ENCODE measurements at places on chromosomes 1 and 21.

DNA sequence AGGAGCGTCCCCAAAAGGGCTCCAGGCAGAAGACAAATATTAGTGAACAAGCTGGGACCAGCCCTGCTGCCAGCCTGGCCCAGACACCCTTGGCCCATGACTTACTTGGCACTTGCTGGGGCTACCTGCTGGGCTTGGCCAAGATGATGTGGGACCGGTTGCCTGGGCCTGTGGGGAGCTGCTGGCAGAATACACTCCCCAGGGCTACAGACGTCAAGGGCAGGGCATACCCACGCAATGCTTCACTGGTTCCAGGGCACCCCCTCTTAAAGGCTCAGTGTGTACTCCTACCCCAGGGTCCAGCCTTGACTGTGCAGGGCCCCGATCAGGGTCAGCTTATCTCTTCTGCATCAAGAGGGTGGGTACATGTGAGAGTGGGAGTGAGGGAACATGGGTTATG, 106.5 kb upstream of the SLC2A1 start:
- no peak for DNase-seq

- DNase-seq = no peak
These were observed 23.3 kb upstream of the C1orf105 start for GRCh38 chr1:172397221-172397620.

DNA sequence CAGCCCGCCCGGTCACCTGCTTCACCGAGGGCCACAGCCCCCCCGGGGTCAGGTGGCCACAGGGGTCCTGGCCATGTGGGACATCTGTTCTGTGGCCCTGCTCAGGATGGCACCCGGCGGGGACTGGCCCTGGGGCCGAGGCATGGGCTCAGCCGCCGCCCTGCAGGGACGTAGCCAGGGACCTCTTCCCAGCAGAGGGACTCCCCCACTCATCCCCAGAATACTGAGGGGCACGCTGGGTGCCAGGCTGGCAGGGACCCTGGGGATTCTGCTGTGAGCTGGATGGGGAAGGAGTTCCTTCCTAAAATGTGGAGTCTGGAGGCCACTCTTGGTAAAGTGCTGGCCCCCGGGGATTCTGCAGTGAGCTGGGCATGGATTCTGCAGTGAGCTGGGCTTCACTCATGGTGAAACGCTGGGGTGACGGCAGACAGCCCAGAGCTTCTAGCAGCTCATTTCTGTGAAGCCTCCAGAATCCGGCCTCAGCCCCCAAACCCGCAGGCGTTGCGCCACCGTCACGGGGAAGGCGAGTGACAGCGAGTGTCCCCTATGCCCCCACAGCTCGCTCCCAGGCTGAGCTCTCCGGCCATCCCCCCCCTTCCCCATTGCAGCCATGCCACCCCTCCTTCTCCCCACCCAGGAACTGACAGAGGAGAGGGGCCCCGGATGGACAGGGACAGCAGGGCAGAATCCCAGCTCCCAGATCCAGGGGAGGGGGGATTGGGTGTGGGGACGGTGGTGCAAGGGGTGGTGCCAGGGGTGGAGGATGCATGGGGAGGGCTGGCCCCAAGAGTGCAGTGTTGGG, 1.4 kb downstream of the ITGB2 start:
- no peak for DNase-seq

DNA sequence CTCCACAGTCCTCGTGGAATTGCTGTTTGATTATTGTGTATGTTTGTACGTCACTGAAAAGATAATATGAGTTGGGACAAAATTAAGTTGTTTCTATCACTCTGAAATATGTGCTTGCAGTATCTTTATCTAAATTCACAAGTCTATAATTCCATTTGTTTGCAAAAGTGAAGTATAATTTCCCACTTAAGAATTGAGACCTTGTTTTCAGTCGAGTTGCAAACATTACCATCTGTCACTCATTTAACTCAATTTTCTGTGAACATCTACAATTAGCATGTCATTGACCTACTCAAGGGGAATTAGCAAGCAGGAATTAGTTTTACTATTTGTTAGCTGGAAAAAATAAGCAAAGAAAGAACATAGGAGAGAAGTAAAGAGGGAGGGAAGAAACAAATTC, 195.8 kb downstream of the TPR start:
- no peak for DNase-seq

DNA sequence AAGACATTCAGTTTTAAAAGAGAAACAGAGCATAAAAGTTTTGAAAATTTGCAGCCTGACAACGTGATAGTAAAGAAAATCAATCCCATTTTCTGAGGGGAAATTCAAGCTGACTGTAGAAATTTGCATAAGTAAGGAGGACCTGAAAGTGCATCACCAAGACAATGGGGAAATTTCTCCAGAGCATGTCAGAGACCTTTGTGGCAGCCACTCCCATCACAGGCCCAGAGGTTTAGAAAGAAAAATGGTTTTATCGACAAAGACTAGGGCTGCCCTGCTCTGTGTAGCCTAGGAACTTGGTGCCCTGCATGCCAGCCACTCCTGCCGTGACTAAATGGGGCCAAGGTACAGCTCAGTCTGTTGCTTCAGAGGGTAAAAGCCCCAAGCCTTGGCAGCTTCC, 1640.2 kb upstream of the PRMT6 start:
- DNase-seq = no peak

- DNase-seq = no peak
These were observed 398 bp downstream of the PTPRU start for GRCh38 chr1:29236712-29237128.

DNA sequence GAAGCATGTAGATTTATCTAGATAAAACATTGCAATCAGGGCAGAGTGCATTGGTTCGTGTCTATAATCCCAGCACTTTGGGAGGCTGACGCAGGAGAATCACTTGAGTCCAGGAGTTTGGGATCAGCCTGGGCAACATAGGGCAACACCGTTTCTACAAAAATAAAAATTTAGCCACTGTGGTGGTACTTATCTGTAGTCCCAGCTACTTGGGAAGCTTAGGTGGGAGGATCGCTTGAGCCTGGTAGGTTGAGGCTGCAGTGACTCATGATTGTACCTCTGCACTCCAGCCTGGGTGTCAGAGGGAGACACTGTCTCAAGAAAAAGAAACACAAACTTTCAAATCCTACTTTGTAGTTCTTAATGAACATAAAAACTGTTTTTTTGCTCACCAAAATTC, 64.2 kb upstream of the RCC1 start:
- DNase-seq = no peak

- no peak for DNase-seq
These were observed 812.8 kb upstream of the BRINP3 start for GRCh38 chr1:191290441-191290840.

GRCh38 chr1:3134381-3135072, 65.5 kb downstream of the PRDM16 start:
- no peak for DNase-seq

GRCh38 chr1:75615613-75616435, 4.9 kb upstream of the SLC44A5 start:
- DNase-seq = no peak

GRCh38 chr1:43776043-43776761, 68.9 kb downstream of the ST3GAL3 start:
- no peak for DNase-seq

- no peak for DNase-seq
These were observed 24.4 kb upstream of the TMEM54 start for GRCh38 chr1:32925403-32926162.

- no peak for DNase-seq
These were observed 276.3 kb downstream of the FOXD2 start for GRCh38 chr1:47713975-47714767.

DNA sequence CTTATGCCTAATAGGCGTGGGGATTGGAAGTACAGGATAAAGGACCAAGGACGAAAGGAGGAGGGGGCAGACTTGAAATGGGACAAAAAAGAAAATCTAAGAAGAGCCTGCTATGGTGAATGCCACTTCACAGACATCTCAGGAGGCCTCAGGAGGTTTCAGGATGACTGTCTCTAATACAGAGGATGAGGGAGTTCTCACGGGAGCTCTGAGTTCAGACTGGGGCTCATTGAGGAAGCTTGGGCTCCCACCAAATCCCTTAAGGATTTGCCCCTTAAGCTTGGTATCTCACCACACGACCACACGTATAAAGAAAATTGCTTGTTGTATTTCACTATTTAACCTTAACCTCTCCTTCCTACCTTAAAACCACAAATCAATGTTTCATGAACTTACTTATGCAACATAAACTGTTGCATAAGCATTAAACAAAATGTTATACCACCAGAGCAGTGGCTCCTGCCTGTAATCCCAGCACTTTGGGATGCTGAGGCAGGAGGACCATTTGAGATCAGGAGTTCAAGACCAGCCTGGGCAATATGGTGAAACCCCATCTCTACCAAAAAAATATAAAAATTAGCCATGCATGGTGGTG, 12.4 kb downstream of the SLC30A1 start:
- no peak for DNase-seq

GRCh38 chr1:6245086-6245868, 1.3 kb downstream of the HES3 start:
- DNase-seq = no peak

- DNase-seq = no peak
These were observed 46.9 kb upstream of the ADARB1 start for GRCh38 chr21:45027241-45028196.

GRCh38 chr1:113027007-113027406, 46.0 kb upstream of the LRIG2 start:
- no peak for DNase-seq

- DNase-seq = no peak
These were observed 184.9 kb downstream of the DUSP10 start for GRCh38 chr1:221557013-221557412.

DNA sequence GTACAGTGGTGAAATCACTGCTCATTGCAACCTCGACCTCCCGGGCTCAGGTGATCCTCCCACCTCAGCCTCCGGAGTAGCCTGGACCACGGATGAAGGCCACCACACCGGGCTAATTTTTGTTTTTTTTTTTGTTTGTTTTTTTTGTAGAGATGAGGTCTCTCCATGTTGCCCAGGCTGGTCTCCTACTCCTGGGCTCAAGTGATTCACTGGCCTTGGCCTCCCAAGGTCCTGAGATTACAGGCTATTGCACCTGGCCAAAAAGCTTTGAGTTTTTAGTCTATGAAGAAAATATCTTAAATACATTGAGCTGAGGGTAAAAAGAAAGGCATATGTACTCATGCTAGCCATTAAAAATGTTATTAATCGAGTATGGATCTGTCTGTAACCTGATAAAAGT, 3.6 kb downstream of the TMEM50A start:
- DNase-seq = no peak

DNA sequence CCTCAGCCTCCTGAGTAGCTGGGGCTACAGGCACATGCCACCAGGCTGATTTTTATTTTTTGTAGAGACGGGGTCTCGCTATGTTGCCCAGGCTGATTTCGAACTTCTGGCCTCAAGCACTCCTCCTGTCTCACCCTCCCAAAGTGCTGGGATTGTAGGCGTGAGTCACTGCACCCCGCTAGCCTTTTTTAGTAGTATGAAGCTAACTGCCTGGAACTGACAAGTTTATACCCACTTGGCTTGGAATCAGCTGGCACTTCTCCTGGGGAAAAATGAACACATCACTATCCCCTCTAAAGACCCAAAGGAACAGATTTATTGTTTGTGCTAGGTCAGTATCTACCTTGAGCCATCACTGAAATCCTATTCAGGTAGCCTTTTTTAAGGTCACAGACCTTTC, 19.0 kb downstream of the TMEM63A start:
- no peak for DNase-seq

GRCh38 chr1:202935844-202936243, 8.8 kb upstream of the KLHL12 start:
- DNase-seq = no peak

- DNase-seq = no peak
These were observed 1.3 kb upstream of the DNAJC16 start for GRCh38 chr1:15525050-15526020.

DNA sequence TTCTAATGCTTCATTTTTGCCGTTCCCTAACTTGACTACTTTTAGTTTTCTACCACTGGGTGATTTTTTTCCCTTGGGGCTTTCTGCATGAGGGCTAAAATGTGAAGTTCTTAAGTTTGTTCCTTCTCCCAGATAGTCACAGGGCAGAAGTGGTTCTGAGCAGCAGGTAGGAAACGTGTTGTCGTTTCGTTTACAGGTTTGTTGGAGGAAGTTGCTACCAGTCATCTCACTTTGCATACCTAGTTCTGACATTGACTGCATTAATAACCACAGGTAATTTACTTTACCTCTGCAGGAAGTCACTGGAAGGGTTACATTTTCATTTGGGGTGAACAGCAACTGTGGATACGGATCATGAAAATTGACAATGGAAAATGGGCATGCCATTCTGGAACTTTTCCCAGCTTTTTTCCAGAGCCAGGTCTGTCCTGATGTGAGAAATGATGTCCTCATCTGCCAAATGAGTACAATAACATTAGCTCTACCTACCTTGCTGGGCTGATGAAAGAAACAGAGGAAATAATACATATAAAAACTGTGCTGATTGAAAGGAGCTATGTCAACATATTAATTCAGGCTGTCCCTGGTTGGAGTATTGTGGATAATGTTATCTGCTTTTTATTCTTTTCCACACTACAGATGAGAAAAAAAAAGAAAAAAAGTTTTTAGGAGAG, 94.2 kb downstream of the DISC1 start:
- no peak for DNase-seq

DNA sequence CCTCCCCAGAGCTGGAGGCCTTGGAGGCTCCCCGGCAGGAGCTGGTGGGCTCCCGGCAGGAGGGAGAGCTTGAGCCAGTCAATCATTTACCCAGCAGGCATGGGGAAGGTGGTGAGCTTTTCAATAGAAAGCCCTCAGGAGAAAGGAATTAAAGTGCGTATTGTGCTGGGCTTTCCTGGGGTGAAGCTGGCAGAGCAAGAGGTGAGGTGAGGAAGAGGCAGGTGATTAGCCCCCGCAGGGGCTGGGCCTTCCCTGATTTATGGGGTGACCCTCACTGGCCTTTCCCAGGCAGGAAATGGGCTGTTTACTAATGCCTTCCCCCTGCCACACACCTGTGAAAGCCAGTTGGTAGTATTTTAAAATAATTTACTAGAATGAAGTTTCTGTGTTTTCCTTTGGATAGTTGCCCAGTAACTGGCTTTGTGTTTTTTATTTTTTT, 25.8 kb downstream of the CLDN14 start:
- DNase-seq = no peak

GRCh38 chr1:8107897-8108296, 81.8 kb upstream of the ERRFI1 start:
- DNase-seq = no peak

- no peak for DNase-seq
These were observed 190.1 kb downstream of the TNR start for GRCh38 chr1:175553280-175553679.

GRCh38 chr1:247845693-247846017, 4.0 kb upstream of the OR11L1 start:
- no peak for DNase-seq

- DNase-seq = no peak
These were observed 121.7 kb upstream of the PRDX6 start for GRCh38 chr1:173355281-173356031.

GRCh38 chr1:12478612-12478985, 139.4 kb downstream of the DHRS3 start:
- no peak for DNase-seq

DNA sequence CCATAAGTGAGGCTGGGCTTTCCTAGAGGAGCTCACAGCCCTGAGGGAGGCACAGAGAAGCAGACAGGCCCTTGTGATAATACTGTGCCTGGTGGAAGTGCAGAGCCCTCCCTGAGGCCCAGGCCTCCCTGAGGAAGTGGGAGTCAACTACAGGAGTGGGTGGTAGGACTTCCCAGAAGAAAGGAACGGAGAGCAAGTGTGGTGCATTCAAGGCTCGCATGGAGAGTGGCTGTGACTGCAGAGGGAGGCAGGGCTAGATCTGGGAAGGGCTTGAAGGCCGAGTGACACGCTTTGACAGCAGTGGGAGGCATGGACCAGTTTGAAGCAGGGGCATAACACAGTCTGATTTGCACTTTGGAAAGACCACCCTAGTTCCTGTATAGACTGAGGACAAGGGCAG, 37.3 kb downstream of the AZIN2 start:
- no peak for DNase-seq

- DNase-seq = no peak
These were observed 478.6 kb downstream of the PCP4 start for GRCh38 chr21:40345711-40346321.
